ENCODE measurements at places on chromosomes 1 and 21.

DNA sequence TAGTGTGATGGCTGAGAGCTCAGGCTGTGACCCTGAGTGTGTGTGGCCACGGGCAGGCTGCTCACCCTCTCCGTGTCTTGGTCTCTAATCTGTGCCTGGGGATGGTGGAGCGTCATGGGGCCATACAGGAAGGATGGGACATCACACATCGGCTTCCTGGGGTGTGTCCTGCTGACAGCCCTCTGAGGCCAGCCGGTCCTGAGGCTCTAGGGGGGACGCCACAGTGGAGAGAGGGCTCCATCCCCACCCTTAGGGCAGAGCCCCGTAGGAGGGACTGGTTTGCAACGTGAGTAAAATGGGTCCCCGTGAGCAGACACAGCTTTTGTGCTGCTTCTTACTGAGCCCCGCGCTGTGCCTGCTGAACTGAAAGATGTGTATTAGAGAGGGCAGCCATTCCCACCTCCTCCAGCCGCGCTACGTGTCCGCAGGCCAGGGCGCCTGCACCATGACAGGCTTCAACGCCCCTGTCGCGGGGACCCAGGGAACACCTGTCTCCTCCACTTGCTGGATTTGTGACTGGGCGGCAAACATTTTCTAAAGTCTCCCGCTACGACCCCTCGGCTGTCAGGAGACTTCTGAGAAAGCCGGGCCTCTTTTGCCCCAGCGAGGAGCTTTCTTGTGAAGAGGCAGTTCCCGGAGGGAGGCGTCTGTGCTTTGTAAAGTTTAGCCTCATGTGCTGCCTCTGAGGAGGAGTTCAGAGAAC is 8.1 kb downstream of the COL18A1 start:
- no peak overlapping the region for H3K27ac ChIP-seq
- H3K36me3 ChIP-seq = peaks cover 1% of the 10 kb centered on the region
- H3K4me3 ChIP-seq = no peak overlapping the region
- H3K4me1 ChIP-seq = peaks cover 21% of the 10 kb centered on the region

GRCh38 chr1:63917571-63918417 is 144.0 kb downstream of the ROR1 start:
- H3K4me3 ChIP-seq = no peak overlapping the region
- no peak for DNase-seq
- H3K4me1 ChIP-seq = peaks cover 6% of the 10 kb centered on the region
- no peak overlapping the region for H3K27ac ChIP-seq

GRCh38 chr1:33294071-33295010 is 26.6 kb downstream of the A3GALT2 start:
- no peaks in the 10 kb centered on the region for H3K4me1 ChIP-seq
- H3K36me3 ChIP-seq = peaks cover 42% of the 10 kb centered on the region
- no peaks in the 10 kb centered on the region for H3K27me3 ChIP-seq

DNA sequence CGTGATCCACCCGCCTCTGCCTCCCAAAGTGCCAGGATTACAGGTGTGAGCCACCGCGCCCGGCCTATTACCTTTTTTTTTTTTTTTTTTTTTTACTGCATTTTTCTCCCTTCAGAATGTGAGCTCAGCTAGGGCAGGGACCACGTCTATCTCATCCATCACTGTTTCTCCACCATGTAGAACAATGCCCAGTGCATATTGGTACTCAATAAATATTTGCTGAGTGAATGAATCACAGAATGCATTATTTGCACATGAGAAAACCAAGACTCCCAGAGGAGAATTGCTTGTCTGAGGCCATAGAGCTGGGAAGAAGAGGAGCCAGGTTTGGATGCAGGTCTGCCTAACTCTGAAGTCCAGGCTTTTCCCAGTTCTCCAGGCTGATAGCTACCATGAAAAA is 8.2 kb upstream of the SLC9A1 start:
- no peaks in the 10 kb centered on the region for H3K27me3 ChIP-seq
- no peak for DNase-seq
- no peaks in the 10 kb centered on the region for H3K4me1 ChIP-seq
- H3K4me3 ChIP-seq = no peak overlapping the region
- H3K36me3 ChIP-seq = no peaks in the 10 kb centered on the region

All from neuronal stem cell (in vitro differentiated cells).